ENCODE measurements at places on chromosomes 6 and 20. TPM values are rescaled to one million over a fixed set of nuclear protein-coding genes. Genes with fewer than 3 reads are reported as not detected.

VSX1 gene
- total RNA-seq, result not detected

LTA gene
- not detected for total RNA-seq

SNAI1 gene
- 7.6 TPM for total RNA-seq

CLVS2 gene
- not detected for total RNA-seq

DNA sequence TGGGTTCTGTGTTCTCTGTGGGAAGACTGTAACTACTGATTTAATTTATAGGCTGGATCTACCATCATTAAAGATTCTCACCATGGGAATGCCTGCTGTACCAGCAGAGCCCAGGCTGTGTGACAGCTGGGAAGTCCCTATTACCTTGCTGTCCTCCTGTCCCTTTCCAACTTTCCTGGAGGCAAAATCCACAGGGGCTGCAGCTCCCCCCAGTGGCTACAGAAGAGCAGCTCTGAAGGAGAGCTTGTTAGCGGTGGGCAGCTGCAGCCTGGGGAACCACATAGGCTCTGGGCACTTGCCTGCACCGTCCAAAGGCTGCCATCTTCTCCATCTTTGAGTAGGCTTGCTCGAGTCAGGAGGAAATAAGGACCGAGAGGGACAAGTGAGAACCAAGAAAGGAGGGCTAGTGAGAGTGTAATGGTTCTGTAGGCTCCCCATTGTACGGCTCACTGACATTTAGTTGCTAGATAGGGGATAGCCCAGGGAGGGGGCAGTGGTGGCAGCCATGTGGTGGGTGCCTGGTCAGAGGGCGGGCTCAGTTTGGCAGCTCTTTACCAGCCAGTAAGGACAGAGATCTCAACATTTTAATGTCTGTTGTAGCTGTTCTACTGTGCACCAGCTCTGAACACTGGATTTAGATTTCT is 155.1 kb upstream of the MLIP start:
- peaks cover 18% of the 10 kb centered on the region for H3K4me1 ChIP-seq
- no peaks in the 10 kb centered on the region for H3K36me3 ChIP-seq
- no peak overlapping the region for H3K27ac ChIP-seq
- no peak overlapping the region for H3K4me3 ChIP-seq
- peak; percentile 68 for DNase-seq
- peaks cover 6% of the 10 kb centered on the region for H3K27me3 ChIP-seq

DNA sequence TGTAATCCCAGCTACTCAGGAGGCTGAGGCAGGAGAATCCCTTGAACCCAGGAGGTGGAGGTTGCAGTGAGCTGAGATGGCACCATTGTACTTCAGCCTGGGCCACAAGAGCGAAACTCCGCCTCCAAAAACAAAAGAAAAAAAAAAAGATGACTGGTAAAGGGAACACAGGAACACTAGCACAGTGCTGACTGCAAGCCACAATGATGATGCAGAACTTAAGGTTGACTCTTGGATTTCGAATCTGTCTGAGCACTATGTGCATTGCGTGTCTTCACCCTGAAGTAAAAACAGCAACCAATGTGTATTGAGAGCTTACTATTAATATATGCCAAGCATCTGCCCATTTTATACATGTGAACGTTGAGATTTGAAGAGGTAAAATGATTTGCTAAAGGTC is 27.6 kb upstream of the LIN28B start:
- no peaks in the 10 kb centered on the region for H3K36me3 ChIP-seq
- H3K27ac ChIP-seq, result no peak overlapping the region
- no peak overlapping the region for H3K4me3 ChIP-seq
- DNase-seq, result no peak

- no peaks in the 10 kb centered on the region for H3K36me3 ChIP-seq
- peak; percentile 66 for DNase-seq
- no peaks in the 10 kb centered on the region for H3K27me3 ChIP-seq
- peaks cover 32% of the 10 kb centered on the region for H3K4me1 ChIP-seq
- H3K4me3 ChIP-seq, result peak overlapping the region; percentile 92
Observed at GRCh38 chr6:145815309-145816274, 997 bp upstream of the FBXO30 start.

- no peak for DNase-seq
- H3K4me3 ChIP-seq, result no peak overlapping the region
- no peaks in the 10 kb centered on the region for H3K27me3 ChIP-seq
- no peak overlapping the region for H3K27ac ChIP-seq
- no peaks in the 10 kb centered on the region for H3K4me1 ChIP-seq
- H3K36me3 ChIP-seq, result no peaks in the 10 kb centered on the region
Observed at GRCh38 chr6:107217248-107217647, 101.9 kb upstream of the BEND3 start.

- no peak for DNase-seq
- H3K4me1 ChIP-seq, result no peaks in the 10 kb centered on the region
- no peak overlapping the region for H3K27ac ChIP-seq
- peaks cover 59% of the 10 kb centered on the region for H3K27me3 ChIP-seq
- no peak overlapping the region for H3K4me3 ChIP-seq
Observed at GRCh38 chr20:63014710-63015109, 7.9 kb upstream of the BHLHE23 start.

- H3K4me3 ChIP-seq, result no peak overlapping the region
- DNase-seq, result peak; percentile 66
- H3K27ac ChIP-seq, result peak overlapping the region; percentile 38
- H3K27me3 ChIP-seq, result peaks cover 12% of the 10 kb centered on the region
- H3K4me1 ChIP-seq, result 0 out of 2 replicates have a peak, but pooled peaks cover 11% of the 10 kb centered on the region
Observed at GRCh38 chr6:53628354-53629119, 37.0 kb downstream of the KLHL31 start.

DNA sequence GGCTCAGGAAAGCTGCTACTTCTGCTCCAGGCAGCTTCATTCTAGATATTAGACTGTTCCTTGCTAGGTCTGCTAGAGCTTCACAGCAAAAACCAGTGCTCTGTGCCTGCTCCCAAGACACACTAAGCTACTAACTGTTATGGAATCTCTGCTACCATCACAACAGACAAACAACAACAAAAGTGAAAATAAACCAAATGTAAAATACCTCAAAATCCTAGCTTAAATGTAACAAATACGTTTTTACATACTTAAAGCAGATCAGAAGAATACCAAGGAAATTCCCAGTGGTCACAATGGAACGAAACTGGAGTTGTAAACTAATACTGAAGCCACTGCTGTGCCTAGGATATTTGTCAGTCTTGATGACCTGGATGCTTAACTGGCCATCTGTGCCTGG is 84.6 kb upstream of the EZR start:
- H3K4me1 ChIP-seq, result no peaks in the 10 kb centered on the region
- H3K4me3 ChIP-seq, result no peak overlapping the region
- H3K27me3 ChIP-seq, result no peaks in the 10 kb centered on the region
- DNase-seq, result no peak
- no peak overlapping the region for H3K27ac ChIP-seq

- no peak overlapping the region for H3K4me3 ChIP-seq
- no peak overlapping the region for H3K27ac ChIP-seq
Observed at GRCh38 chr6:24080711-24081110, 45.3 kb upstream of the NRSN1 start.

DNA sequence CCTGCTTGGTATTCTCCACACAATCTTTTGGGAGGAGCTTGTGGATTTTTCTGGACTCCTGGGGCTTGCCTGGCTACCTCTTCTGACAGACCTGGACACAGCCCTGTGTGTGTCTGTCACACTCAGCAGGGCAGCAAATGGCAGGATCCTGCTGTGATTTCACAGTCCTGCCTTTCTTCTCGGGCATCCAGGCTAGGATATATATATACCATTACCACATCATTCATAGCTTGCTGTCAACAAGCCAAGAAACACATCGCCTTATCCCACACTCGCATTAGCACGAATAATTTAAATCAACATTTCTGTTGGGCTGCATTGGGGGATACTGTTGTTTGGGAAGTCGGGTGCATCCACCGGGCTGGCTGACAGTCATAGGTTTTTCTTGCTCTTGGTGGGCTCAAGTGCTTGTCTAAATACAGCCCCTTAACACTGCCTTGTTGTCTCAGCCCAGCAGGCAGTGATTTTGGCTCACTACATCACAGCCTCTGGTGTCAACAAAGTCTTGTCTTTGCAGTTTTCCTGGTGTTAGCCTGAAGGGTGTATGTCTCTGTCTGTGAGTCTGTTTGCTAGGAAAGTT is 154.9 kb upstream of the FERMT1 start:
- DNase-seq, result no peak
- H3K4me1 ChIP-seq, result no peaks in the 10 kb centered on the region
- no peak overlapping the region for H3K27ac ChIP-seq

GRCh38 chr20:10710991-10711775 is 37.4 kb upstream of the JAG1 start:
- H3K4me3 ChIP-seq, result no peak overlapping the region
- H3K36me3 ChIP-seq, result no peaks in the 10 kb centered on the region

DNA sequence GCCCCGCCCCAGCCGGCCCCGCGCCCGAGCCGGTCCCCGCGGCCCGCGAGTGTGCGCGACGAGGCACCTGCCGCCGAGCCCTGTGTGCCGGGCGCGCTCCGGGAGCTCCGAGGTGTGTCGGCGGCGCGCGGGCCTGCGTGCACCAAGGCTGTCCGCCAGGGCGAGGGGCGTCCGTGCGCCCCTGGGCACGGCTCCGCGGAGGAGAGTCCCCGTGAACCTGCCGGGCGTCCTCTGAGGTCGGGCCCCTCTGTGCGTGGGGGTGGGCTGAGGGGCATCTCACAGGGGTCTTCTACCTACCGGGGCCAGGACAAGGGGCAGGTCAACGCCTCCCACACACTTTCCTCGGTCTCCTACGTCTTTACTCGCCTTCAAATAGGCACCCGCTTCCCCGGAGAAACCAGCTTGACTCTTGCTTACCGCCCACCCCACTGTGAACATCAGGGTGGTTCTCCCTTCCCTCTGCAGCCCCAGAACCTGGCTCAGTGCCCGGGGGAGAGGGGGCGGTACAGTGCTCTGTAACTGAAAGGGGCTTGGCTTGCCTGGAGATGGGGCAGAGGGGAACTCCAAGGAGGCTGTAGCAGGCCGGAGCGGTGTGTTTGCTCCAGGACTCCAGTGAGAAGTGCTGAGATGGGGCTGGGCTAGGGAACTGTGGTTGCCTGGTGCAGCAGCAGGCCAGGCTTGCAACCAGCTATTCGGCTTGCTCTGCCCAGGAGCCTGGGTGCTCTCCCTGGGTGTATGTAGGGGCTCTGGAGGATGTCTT is at the start of gene SAMD10:
TSS of gene SAMD10 (minus strand) at position 86 of the 760 bp plus-strand sequence. CDS start 175 bp downstream, outside the sequence.
- peak within 1 kb of the TSS; percentile 56 for H3K4me3 ChIP-seq
- peaks cover 11% of the 10 kb centered on the region for H3K36me3 ChIP-seq
- H3K27me3 ChIP-seq, result no peaks in the 10 kb centered on the region
- H3K27ac ChIP-seq, result no peak within 1 kb of the TSS

DNA sequence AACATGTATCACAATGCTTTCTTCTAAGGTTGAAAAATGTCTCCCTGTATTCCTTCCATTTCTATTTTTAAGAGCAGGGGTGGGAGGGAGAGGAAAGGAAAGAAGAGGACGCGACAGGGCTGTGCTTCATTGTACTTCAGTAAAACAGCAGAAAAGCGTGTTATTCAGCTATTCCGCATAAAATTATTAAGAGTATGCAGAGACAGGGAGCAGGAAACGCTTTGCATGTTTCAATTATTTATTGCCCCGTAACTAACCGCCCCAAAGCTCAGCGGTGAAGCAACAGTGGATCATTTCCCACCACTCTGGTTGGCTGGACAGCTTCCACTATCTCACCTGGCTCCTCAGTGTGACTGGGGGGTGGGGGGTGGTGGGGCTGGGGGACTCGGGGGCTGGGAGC is 188.9 kb downstream of the TTLL2 start:
- no peaks in the 10 kb centered on the region for H3K36me3 ChIP-seq
- no peak overlapping the region for H3K27ac ChIP-seq
- no peaks in the 10 kb centered on the region for H3K4me1 ChIP-seq
- no peak for DNase-seq
